K562 (cell line): ENCODE measurements at places on chromosomes 13 and 19. TPM values are rescaled to one million over a fixed set of nuclear protein-coding genes. Genes with fewer than 3 reads are reported as not detected.
A peak's percentile ranks its signal among the peaks of the same experiment; 100 is the strongest.

DNA sequence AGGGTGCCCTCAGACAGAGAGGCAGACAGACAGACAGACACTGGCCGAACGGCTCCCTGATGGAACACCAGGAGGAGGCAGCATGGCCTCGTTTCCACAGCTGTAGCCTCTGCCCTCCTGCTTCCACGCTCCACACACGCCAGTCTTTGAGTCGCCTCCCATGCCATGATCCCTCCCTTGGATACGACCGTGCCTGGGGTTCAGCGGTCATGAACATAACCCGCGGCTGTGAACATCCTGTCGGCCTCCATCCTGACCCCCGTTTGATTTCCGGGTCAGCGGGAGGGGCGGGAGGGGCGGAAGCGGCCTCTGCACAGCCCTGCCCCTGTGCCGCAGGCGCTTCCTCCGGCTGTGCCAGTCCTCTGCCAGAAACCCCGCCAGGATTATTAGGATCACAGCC is 23.4 kb downstream of the GP6 start:
- DNase-seq = peak; percentile 9

DNA sequence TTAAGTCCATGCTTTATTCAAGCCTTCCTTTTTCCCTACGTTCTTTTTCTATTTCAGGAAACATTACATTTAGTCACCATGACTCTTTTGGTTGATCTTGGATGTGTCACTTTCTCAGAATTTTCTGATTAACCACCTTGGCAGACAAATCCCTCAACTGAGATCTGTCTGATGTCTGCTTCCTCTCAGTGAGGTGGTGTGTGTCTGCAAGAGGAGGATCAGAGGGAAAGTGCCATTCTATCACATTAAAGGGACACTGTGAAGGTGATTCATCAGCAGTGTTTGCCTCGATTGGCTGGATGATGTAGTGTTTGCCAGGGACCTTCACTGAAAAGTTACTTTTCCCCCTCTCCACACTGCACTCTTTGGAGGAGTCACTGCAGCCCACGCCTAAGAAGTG is 3.0 kb upstream of the CCNP start:
- peak; percentile 37 for DNase-seq

KCTD12 gene
- 0.74 and 0.93 TPM in 2 replicates for total RNA-seq

DNA sequence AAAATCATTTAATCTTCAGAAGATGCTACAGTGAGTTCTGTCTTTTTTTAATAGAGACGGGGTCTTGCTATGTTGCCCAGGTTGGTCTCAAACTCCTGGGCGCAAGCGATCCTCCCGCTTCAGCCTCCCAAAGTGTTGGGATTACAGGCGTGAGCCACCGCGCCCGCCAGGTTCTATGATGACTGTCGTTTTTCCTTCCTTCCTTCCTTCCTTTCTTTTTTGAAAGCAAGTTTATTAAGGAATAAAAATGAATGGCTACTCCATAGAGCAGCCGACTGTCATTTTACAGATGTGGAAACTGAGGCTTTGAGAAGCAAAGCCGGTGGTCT is 511 bp upstream of the GAMT start:
- no peak for DNase-seq

TYROBP gene
- 2.7 and 2.9 TPM in 2 replicates for total RNA-seq

- no peak for DNase-seq
Measured at GRCh38 chr19:2394442-2395292, 32.7 kb downstream of the TIMM13 start.

POSTN gene
- total RNA-seq = 0.04 and 0.13 TPM in 2 replicates

- DNase-seq = no peak
Measured at GRCh38 chr13:39597838-39598237, 5.2 kb downstream of the LHFPL6 start.

ZNF208 gene
- 3.1 and 3.2 TPM in 2 replicates for total RNA-seq

PTPRH gene
- total RNA-seq = 25.5 and 26.4 TPM in 2 replicates

ZNF468 gene
- total RNA-seq = 18.9 and 20.7 TPM in 2 replicates

GRCh38 chr19:50300814-50301606 is 28.2 kb downstream of the KCNC3 start:
- DNase-seq = no peak

CBARP gene
- total RNA-seq = 6.6 and 8.9 TPM in 2 replicates

DNA sequence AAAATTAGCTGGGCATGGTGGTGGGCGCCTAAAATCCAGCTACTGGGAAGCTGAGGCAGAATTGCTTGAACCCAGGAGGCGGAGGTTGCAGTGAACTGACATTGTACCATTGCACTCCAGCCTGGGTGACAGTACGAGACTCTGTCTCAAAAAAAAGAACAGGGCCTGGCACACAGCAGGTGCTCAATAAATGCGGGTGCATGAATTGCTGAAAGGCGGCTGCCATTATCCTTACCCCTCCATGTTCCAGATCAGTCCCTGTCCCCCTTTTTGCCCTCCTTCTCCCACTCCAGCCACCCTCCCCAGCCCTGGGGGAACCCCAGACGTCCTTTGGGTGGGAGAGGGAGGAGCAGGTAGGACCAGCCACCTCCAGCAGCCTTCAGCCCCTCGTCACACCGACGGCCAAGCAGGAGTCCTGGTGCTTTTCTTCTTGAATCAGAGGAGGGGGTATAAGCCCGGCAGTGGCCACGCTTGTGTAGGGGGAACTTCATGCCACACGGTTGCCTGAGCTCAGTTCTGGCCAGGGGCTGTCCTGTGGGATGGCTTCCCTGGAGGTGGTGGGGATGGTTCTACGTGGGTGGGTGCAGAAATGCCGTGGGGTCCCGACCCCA is 20.4 kb upstream of the NFIC start:
- no peak for DNase-seq

U2AF2 gene
- total RNA-seq = 304 and 321 TPM in 2 replicates

FUZ gene
- 6.7 and 7.6 TPM in 2 replicates for total RNA-seq

DNA sequence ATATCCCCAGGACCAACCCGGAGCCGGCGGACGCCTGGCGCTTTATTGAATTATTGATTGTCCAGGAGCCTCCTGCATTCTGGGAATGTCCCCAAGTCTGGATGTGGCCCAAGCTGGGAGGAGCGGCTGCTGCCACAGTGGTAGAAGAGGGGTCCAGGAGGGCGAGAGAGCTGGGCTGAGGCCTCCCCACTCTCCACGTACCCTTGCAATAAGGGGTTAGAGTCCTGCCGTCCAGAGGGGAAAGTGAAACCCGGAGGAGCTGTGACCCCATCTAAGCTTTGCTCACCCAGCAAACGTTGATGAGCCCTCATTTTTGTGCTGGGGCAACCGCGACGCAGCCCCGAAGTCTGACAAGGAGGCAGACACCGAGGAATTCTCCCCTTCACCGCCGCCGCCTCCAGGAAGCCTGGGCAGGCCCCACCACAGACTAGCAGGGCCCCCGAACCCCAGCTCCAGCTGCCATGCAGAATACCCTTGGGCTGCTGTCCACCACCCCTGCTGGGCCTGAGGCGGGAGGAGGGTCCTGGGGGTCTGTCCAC is 1.4 kb upstream of the C2CD4C start:
- DNase-seq = no peak

ZNF534 gene
- 0.29 and 0.40 TPM in 2 replicates for total RNA-seq

- peak; percentile 52 for DNase-seq
Measured at GRCh38 chr13:41457589-41458186, 338 bp downstream of the RGCC start.

- no peak for DNase-seq
Measured at GRCh38 chr13:21450936-21451335, 8.2 kb downstream of the ZDHHC20 start.

DNA sequence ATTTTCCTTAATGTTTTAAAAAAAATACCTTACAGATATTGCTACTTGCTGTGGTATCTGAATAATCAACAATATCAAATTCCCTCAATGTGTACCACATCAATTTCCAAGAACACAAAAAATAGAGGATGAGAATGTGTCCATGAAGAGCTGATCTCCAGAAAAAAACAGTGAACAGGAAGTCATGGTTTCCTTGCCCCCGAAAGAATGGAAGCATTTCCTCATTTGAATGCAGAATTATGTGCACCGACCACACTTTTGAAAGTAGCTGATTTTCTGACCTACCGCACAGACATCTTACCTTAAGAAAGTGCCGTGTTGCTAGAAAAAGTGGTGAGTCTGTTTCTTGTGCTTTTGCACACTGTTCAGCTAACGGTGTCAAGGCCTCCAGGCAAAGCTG is 13.4 kb upstream of the EEF1AKMT1 start:
- DNase-seq = no peak

DNA sequence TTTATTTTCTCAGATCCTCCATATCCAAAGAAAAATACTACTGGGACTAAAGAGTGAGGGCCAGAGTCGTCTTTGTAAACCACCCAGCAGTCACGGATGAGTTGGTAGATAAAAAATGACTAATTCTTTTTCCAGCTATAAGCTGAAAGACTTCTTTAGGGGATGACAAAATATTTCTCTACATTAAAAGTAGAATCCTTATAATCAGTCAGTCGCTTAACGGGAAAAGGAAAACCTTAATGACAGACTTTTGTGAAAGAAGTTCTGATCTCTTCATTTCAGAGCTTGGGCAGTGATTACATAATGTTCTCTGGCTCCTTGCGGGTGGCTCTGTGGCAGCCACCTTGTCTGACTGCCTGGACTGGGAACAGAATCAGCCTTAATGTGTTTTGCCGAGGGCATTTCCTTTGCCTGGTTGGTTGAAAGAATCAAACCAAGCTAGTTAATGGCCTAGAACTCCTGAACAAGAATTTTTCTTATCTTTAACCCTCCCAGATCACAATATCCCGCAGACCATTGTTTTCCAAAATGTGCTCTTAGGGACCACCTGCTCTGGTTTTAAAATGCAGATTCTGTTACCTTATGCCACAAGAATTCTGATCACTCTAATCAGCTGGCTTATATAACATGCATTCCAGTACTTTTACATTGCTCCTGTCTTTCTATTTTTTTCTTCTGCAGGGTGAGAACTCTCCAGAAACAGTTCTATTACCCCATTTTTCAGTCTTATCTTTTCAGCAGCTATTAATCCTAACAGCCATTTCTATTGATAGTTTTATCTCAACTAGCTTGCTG is 2.5 kb downstream of the ITM2B start:
- no peak for DNase-seq

DNA sequence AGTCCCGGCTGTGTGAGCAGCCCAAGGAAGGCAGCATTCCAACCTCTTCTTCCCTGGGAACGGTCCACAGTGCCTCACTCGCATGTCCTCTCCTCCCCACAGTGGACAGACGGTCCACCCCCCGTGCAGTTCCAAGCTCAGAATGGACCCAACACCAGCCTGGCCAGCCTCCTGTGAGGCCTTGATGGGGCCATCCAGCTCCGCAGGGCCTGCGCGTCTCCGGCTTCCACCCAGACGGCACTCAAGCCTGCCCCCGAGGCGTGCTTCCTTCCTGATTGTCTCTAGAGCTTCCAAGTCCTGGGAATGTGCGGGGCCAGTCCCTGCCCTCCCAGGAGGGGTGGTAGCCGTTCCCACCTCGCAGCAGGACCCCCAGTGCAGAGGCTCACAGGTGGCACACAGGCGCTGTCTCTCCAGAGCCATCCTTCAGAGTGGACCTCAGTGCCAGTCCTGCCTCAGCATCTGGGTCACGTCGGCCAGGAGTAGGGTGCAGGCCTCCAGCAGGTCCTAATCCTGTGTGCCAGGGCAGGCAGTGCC is 35.0 kb downstream of the MAU2 start:
- DNase-seq = no peak

DNA sequence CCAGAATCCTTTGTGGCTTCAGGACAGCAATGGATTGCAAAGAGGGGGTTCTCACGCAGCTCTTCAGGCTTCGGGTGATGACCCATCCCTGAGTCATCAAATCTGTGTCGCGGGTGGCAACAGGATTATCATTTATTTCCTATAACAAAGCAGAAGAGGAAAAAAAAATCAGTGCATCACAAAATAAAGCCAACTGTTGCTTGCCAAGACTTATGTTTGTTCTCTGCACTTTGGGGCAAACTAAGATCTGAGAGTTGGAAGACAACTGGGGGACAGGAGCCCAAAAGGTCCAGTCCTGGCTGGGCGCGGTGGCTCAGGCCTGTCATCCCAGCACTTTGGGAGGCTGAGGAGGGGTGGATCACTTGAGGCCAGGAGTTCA is 6.4 kb downstream of the GNA15 start:
- peak; percentile 18 for DNase-seq

GRCh38 chr13:64420181-64420580 is 2810.0 kb downstream of the PCDH9 start:
- DNase-seq = no peak

GRCh38 chr13:45174478-45174877 is 26.4 kb downstream of the KCTD4 start:
- no peak for DNase-seq

DNA sequence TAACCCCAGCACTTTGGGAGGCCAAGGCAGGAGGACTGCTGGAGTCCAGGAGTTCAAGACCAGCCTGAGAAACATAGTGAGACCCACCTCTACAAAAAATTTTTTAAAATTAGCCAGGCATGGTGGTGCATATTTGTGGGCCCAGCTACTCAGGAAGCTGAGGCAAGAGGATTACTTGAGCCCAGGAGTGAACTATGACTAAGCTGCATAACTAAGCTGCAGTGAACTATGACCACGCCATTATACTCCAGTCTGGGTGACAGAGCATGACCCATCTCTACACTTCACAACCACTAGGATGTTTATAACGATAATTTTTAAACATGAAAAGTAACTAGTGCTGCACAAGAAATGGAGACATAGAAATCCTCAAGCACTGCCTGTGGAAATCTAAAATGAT is 352.7 kb upstream of the SGCG start:
- peak; percentile 13 for DNase-seq

DNA sequence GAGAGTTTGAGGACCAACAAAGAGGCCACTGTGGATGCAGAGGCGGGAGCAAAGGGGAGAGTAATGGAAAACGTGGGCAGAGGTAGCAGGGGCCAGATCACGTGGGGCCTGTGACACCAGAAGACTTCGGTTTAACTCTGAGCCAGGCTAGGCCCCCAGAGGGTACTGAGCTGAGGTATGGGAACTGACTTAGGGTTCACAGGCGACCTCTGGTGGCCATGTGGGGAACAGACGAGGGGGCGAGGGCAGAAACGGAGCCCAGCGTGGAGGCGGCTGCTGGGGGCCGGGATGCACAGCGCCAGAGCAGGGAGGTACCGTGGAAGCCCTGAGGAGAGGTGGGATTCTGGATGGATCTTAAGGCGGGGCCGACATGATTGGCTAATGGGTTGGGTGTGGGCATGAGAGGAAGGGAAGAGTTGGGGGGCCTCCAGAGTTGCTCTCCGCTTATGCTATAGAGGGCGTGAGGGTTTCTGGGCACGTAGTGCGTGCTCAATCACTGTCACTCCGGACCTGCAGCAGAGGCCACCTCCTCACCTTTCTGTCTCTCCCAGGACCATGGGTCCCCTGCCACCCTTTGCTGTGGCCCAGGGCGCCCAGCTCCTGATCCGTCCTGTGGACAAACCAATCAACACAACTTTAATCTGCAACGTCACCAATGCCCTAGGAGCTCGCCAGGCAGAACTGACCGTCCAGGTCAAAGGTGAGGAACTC is 13.7 kb downstream of the PVR start:
- peak; percentile 76 for DNase-seq

GRCh38 chr13:27201661-27202060 is 30.1 kb upstream of the USP12 start:
- no peak for DNase-seq

DNA sequence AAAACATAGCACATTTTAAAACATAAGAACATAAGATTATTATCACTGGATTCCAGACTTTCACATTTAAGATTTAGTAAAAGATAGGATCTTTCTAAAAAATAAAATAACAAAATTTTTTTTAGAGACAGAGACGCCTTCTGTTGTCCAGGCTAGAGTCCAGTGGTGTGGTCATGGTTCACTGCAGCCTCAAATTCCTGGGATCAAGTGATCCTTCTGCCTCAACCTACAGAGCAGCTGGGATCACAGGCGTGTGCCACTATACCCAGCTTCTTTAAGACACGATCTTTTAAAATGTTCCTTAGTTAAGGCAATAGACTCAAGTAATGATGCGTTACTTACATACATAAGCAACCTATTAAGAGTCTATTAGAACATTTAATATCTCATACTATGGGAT is 32.7 kb downstream of the ALG5 start:
- DNase-seq = no peak

- peak; percentile 37 for DNase-seq
Measured at GRCh38 chr13:36432106-36432544, at the start of gene CCNA1. Gene CCNA1 (plus strand): TSS chr13:36432495. CDS start chr13:36433057, 562 bp downstream.
